ENCODE measurements at places on chromosomes 2 and 18.

DNA sequence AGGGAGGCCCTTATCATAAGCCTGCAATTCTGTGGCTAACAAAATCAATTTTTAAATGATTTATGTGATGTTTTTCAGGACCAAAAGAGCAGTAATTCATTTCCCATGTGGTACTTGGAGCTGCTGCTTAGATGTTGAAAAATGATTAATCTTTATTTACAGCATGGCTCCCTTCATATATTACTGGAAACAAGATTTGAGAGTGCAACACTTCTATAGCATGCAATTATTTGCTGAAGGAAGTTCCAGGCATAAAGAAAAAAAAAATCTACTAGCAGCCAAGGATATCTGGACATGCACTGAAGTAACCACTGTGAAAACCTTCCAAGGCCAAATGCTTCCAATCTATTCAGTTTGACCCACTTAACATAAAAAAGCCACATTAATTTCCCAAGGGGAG is 186.3 kb downstream of the SLC8A1 start:
- DNase-seq: no peak

DNA sequence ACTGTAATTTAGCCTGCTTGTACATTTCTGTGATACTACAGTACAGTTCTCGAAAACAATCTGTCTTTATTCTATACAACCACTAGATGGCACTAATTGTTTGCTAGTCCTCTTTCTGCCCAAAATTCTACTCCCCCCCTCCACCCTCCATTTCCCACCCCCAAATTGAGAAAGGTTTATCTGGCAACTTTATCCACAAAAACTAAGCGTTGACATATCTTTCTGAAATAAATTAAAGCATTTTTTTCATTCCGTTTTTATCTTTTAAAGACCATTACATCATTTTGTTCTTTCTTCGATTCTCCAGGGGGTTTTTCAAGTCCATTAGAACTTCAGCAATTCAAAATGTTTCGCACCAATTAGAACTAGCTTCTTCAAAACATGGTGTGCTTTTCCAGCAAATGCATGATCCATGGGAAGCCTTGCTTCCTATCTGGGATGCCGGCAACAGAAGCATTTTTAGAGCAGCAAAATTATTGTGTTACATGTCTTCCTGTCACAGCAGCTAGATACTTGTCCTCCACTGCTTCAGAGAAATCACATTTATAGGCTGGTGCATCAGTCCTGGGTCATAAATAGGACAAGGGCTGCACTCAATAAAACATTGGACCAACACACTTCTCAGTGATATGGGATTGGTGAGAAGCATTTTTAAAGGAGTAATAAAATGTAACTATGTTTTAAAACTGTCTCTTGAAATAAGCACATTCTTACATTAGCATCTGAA is 241.3 kb downstream of the PAX3 start:
- DNase-seq: peak; percentile 33

DNA sequence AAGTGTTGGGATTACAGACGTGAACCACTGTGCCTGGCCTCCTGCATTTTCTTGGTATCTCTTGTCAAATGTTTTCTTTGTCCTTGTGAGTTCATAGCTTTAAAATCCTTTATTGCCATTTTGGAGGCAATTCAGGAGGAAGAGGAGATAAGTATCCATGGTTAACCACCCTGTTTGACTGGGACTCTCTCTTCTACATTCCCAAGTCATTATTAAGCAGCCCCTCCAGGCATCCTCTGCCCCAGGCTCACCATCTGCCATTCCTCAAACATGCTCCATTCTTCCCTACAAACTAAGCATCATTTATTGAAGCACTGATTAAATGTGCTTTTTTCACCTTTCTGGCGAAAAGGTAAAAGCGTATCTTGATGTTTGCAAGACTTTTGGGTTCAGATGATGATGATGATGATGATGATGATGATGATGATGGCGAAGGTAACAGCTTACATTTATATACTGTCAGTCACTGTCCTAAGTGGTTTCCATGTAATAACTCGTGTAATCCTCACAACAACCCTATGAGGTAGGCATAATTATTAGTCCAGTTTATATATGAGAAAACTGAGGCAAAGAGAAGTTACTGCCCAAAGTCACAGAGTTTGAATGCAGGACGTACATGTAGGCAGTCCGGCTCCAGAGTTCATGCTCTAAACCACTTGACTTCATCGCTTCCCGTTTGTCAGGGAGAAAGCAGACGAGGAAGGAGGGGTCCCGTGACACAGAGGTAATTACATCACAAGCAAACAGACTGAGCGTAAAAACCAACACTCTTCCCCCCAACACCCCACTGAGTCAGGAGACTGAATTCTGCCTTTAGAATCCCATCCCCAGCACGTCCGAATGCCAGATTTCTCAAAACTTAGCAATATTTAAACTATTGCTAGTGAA is 69.7 kb upstream of the ACKR3 start:
- peak; percentile 59 for DNase-seq

GRCh38 chr2:192775459-192776262 is 580.9 kb upstream of the TMEFF2 start:
- no peak for DNase-seq

DNA sequence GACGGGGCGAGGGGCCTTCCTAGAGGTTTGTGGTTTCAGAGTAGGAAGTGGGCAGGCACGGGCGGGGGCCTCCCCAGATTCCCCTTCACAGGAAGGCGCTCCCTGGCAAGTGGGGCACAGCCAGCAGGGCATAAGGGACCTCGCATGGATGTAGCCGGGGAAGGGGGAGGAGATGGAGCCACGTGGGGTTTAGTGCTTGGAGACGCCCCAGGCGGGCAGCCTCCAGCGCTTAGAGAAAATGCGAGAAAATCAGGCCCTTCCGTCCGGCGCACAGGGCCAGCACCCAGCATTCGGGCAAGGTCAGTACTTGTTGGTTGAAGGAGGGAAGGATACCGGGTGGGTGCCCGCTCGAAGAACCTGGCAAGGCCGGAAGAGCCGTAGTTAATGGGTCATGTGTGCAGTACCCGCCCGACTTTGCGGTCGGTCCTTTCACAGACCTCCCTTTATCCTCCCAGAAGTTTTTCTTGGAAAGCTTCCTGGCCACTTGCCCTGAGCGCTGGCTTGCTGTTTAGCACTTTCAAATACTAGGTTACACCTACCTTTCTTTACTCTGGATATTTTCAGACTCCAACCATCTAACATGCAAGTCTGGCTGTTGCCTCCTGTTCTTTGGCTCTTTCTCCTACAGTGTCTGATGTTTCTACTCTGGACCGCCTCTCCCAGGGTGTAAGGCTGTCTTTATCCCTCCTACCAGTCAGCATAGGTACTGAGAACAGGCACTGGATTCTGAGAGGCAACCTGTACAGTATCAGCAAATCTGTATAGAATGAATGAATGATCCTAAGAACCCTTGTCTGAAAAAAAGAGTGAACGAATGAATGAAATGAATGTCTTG is 78.1 kb downstream of the CIB4 start:
- DNase-seq: no peak

- no peak for DNase-seq
Observed at GRCh38 chr18:44834867-44835469, 154.3 kb downstream of the SETBP1 start.

Data from suppressor macrophage treated with lipopolysaccharide for 4 hours (primary cell).